ENCODE measurements at places on chromosomes 2 and 18.

DNA sequence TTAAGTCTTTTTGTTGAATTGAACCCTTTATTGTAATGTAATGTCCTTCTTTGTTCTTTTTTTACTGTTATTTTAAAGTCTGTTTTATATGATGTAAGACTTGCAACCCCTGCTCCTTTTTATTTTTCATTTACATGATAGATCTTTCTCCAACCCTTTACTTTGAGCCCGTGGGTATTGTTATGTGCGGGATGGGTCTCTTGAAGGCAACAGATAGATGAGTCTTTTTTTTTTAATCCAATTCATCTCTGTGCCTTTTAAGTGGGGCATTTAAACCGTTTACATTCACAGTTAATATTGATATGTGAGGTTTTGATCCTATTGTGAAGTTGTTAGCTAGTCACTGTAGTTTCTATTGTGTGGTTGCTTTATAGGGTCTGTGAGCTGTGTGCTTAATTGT lies 120.6 kb downstream of the NCOA1 start:
- no peak for ATAC-seq

DNA sequence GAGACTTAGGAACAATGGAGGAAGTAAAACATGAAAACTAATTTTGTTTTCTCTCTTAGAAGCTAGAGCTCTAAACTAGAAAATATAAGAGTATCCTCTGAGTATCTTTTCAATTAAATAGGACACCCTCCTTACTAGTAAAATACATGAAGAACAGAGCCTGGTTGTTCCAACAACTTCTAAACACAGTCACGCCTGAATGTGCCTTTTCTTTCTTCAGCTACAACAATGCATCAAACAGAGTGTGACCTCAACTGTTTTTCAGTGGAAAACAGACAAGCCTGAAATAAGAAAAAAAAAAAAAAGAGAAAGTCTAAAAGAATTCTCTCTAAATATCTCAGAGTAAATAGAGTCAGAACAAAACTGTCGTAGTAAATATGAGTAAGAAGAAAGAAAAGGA lies 928.8 kb downstream of the CNTNAP5 start:
- no peak for ATAC-seq

DNA sequence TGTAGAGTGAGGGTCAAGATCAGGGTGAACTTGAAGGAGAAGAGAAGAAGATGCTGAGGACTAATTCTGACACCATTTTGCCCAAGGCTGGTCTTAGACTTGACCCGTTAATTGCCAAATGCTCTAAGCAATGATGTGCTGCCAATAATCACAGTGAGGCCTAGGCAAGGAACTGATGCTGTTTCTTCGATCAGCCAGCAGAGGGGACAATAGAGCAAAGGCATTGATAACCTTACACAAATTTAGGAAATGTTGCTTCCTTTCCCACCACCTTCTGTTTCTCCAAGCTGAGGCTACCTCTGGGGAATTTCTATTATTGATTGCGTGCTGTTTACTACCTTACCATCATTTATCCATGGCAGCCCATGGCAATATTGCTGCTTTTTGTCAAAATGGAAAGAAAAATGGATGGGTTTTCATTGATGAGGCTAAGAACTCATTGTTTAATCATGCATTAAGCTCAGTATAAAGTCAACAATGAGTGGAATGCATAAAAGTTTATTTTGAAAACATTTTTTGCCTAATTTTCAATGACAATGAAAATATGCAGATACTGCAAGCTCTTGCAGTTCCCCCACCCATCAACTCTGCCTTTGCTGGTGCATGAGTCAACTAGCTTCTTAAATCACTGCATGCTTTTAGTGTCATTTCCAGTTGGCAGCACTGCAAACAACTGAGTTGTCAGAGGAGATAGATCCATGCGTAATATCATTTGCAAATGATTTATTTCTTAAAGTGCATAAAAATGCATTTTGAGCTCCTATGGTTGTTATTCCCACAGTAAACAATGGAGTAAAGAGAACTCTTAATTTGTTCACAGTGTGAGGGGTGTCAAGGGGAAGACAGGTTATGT lies 116.4 kb upstream of the NYAP2 start:
- peak; percentile 97 for ATAC-seq

- no peak for ATAC-seq
These were observed 21.3 kb downstream of the PIGN start for GRCh38 chr18:62165583-62165982.

DNA sequence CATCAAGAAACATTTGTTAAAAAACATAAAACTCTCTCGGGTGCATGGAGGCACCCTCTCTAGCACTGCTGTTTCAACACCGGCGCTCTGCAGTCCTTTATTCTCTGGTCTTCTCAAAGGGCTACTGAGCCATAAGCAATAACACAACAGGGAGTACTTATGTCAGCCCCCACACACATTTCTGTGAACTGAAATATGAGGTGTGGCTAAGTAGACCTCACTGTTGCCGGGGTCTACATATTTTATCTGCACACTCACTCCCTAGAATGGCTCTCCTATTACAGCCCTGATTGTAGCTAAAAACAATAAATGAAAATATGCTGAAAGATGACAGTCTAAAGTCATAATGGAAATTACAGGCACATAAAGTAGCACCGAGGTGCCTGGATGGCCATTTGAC lies 235.1 kb downstream of the GRB14 start:
- ATAC-seq, result no peak

DNA sequence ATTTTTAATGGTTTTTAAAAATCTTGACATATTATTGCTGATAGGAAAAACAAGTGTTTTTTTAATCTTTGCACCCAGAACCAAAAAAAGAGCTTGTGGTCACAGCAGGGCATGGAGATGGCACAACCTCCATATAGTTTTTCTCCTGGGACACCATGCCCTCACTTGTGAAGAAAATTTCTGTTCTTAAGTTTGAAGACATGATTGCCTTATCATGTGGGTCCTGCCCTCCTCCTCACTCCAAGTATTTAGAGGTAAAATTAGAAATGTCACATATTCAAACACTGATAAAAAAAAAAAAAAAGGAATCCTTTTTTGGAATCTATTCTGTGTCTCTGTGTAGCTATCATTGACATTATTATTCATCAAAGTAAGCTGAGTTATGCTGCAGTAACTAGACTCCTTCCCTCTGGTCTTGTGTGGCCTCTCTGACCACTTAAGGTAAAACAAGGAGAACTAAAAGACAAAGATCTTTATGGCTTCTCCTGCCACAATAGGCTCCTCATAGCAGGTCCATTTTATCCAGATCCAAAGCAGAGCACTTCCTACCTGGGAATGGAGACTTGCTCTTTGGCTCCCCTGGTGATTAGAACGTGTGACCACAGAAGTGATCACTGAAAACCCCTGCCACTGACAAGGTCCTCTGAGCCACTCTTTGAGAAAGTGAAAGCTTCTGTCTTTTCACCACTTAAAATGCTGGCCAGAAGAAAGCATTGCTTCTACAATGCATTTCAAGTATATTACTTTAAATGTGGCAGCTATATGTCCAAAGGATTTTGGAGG lies 19.8 kb downstream of the ADD2 start:
- ATAC-seq, result peak; percentile 40

GRCh38 chr2:3777966-3778365 lies 74.6 kb downstream of the DCDC2C start:
- ATAC-seq, result no peak

DNA sequence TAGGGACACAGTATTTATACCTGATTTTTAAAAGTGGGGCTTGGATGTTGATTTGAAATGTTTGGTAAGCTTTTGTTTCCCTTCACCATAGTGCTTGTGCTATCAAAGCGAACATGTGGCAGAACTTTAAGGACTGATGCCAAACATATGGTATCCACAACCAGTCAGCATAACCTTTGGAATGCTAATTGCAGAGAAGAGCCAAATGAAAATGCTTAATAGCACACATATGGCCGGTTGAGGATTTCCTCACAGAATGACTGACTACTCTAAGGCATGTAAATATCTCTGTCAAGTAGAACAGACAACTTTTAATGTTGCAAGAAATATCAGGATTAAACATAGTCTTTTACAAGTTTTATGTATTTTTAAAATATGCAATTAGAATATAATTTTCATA lies 120.9 kb upstream of the COL3A1 start:
- peak; percentile 97 for ATAC-seq

- ATAC-seq, result no peak
These were observed 24.2 kb downstream of the LPIN1 start for GRCh38 chr2:11770531-11771188.

DNA sequence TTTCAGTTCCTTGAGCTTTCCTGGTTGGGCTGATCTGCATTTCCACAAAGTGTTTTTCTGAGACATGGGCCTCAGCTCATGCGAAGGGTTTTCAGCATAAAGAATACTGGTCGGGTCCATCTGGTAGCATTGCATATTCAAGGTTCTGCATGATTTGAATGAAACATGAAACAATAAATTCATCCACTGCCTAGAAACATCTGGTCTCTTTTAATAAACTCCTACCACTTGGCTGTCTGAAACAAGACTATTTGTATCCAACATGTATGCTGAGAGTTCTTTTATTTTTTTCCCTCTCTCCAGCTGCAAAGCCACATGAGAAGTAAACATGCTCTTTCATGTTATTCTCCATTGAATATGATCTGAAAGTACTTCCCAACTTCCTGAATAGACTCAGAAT lies 314.9 kb upstream of the SOX11 start:
- ATAC-seq, result no peak

- peak; percentile 33 for ATAC-seq
These were observed 569.7 kb downstream of the RIT2 start for GRCh38 chr18:42545825-42546224.

DNA sequence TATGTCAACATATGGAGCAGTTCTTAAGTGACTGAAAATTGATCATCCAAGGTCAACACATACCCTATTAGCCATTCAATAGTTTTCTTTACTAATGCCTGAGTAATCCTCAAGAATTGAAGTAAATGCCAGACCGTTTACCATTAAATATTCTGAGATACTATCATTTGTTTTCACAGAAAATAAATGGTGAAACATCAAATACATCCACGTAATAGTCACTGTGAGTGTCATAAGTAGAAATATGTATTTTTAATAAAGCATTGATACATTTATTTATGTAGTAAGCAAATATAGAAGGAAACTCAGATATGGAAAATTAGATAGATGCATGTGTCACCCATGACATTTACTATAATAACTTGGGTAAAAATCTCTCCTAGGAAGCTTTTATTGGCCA lies 927.8 kb upstream of the NRXN1 start:
- ATAC-seq, result no peak

DNA sequence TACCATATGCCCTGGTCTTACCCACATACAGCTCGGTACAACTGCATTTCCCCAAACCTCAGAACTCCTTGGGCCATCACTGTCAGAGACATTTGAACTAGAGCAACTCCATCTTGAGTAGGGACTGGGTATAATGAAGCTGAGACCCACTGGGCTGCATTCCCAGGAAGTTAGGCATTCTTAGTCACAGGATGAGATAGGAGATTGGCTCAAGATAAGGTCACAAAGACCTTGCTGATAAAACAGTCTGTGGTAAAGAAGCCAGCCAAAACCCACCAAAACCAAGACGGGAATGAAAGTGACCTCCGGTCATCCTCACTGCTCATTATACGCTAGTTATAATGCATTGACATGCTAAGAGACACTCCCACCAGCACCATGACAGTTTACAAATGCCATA lies 131.3 kb downstream of the PIK3C3 start:
- ATAC-seq, result no peak

GRCh38 chr2:233674314-233674713 lies 2.6 kb downstream of the UGT1A9 start:
- ATAC-seq, result no peak

DNA sequence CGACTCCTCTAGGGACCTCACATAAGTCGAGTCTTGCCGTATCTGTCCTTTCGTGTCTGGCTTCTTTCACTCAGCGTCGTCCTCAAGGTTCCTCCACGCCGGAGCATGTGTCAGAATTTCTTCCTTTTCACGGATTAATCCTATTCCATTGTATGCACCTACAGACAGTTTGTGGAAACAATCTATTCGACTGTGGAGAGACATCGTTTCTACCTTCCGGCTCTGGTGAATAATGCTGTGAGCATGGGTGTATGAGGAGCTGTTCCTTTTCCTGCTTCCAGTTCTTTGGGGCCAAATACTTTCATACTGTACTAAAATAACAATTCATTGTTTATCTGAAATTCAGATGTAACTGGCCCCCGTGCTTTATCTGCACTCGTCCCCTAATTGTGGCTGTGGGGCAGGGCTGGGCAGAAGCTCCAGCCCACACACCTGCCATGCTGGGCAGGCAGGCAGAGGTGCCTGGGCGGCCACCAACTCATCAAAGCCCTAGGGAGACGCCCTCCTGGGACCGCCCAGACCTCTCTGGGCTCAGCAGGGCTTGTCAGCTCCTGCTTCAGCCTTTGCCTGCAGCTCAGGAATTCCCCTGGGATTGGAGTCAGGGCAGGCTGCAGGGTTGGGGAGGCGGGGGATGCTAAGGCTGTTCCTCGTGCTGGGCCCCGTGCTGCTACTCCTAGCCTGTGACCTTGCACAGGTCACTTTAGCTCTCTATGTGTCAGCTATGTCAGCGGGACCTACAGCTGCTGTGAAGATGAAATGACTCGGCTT lies 14.5 kb downstream of the GPC1 start:
- peak; percentile 9 for ATAC-seq

- peak; percentile 57 for ATAC-seq
These were observed 633.2 kb upstream of the PKDCC start for GRCh38 chr2:41414486-41415230.

DNA sequence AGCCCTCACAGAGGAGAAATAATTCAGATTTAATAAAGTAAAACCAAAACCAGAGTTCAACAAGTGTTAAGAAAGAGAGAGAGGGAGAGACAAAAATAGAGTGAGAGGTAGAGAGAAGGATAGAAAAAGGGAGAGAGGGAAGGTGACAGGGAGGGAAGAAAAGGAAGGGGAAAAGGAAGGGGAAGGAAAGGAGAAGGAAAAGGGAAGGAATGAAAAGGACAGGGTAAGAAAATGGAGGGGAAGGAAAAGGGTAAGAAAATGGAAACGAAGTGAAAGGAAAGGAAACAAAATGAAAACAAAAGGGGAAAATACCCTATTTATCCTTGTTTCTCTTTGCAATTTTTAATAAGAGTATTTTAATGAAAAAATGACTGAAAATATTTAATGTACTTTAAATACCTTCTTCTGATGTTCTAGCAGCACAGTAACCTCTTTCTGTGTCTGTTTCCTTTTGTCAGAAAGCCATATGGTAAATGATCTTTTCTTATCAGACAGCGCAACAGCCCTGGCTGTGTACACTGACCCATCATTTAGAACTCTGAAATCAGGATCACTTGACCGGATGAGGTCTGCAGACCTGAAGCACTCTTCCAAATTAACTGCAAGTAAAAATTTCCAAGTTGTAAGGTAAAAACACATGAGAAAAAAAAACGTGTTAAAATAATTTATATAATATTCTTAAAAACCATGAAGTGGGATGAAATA lies 11.8 kb downstream of the DSC3 start:
- no peak for ATAC-seq

DNA sequence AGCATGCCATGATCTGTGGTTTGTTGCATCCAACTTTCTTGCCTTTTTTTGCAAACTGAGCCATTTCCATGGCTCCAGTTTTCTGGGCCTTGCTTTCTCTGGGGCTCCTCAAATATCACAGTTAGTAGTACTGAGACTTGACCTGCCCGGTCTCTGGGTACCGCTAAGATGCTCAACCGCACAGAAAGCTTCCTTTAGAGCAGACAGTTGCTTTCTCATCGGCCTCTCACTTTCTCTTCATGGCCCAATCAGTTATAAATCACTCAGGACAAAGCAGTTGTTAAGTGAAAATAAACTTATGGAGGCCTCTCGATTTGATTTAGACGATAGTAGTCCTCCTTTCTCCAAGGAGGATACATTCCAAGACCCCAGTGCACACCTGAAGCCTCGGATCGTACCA lies 141.2 kb upstream of the ASB18 start:
- no peak for ATAC-seq

- no peak for ATAC-seq
These were observed 487.8 kb downstream of the GALR1 start for GRCh38 chr18:77737405-77737804.

Data from motor neuron (in vitro differentiated cells).